ENCODE measurements at places on chromosomes 16 and 17.
A peak's percentile ranks its signal among the peaks of the same experiment; 100 is the strongest.

- no peak for DNase-seq
These were observed 101.4 kb downstream of the ITFG1 start for GRCh38 chr16:47359478-47359877.

DNA sequence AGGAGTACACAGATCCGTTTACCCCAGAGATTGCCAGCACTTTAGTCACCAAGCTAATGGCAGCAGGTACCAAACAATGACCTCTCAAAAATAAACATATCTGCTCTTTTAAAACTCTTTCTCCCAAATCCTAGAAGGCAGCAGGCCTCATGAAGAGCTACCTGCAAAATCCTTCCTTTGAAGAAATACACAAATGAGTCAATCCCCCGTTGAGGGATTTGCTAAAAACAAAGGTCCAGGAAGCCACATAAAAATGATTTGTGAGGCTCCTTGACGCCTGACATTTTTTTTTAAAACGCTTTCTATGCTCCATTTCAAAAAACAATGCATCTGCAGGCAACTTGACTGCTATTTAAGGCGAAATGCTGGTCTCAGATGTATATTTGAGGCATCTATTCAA is 58.2 kb downstream of the NACA2 start:
- DNase-seq, result no peak

GRCh38 chr16:84207251-84207650 is 16.3 kb downstream of the ADAD2 start:
- no peak for DNase-seq

- no peak for DNase-seq
These were observed 23.1 kb downstream of the KDM8 start for GRCh38 chr16:27226476-27226875.

GRCh38 chr16:14436401-14436955 is 193.6 kb downstream of the PARN start:
- DNase-seq, result no peak

DNA sequence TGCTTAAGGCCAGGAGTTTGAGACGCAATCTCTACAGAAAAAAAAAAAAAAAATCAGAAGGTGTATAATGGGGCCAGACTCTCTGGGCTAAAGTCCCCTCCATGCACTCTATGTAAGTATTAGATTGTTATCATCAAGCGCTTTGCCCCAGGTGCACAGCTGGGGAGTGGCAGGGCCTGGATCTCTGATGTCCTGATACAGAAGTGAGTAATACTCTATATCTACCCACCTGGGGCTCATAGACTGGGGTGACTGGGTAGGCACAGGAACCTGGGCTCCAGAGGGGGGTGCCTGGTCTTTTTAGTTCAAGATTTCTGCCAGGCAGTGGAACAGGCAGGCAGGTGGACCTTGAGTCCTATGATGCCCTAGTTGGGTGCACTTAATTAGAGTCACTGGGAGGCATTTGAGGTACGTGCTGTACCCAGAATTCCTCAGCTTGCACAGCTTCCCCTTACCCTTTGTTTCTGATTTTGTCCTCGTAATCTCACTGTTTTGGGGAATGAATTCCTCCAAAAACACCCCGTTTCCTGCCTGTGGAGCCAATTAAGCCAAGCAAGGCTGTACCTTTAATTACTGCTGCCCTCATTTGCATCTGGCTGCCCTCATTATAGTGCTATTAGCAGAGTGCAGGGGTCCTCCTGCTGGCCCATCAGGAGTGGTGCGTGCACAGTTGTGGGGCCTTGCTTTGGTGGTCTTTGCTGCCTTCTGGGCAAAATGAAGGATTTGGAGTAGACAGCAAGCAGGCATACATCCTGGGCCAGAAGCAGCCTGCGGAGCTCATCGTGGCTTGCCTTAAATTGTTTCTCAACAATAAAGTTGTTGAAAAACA is 239.0 kb downstream of the SNX29 start:
- DNase-seq, result peak; percentile 77

DNA sequence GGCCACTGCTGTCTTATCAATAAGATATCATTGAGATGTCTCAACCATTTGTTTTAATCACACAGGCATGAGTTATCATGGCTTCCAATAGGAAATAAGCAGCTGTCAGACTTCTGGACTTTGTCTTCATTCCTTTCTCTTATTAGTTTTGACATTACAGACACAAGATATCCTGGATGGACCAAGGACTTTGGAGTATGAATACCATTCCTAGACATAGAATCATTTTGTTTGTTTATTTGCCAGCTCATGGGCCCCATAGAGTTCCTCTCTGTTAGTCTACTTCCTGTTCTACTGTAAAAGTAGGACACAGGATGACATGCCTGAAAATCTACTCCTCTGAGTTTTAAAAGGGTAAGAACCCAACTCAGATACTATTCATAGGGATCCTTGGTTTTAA is 77.7 kb upstream of the KCNJ16 start:
- DNase-seq, result no peak

- DNase-seq, result peak; percentile 47
These were observed 6.3 kb downstream of the TBX2 start for GRCh38 chr17:61405686-61406536.

DNA sequence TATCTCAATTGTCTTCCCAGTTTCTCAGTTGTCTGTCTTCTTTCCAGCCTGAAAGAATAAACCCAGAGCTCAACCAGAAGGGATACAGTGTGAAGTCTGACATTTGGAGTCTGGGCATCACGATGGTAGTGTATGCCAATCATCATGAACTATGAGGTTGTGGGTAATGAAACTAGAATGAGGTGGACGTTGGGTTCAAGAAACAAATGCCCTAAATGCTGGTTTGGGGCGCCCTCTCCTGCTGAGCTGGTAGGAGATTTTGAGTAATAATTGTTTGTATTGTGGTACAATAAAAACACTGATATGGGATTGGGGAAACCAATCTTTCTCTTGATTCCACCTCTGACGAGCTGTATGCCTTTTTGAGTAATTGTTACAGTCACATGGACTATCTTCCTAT is 110.4 kb downstream of the MAP2K6 start:
- DNase-seq, result no peak

DNA sequence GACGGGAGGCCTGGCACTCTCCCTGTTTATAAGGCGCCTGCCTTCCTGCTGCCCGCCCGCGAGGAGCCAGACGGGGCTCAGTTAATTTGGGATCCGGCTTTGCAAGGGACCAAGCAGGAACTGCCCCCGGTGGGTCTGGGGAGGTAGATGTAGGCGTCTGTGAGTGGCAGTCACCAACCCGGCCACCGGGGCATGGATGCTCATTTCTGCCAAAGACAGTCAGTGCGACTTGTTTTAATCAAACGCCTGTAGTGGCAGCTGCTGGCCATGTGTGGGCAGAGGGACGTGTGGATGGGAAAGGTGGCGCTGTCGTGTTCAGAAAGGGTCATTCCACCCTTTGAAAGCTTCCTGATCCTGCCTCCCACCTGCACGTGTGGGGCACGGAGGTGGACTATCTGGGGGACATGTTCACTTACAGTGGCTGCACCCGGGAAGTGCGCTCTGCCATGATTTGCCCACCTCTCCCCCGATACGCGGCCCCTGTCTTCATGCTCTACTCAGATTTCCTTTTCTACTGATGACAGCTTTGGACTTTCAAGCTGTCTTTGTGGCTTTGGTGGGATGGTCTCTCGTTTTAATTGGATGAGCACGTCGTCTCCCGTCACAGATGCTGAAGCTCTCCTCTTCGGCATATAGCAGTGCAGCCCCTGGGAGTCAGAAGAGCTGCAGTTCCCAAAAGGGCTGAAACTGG is 60.3 kb upstream of the CIBAR2 start:
- DNase-seq, result peak; percentile 78

- no peak for DNase-seq
These were observed 3.4 kb upstream of the HID1 start for GRCh38 chr17:74975943-74976342.

- peak; percentile 96 for DNase-seq
These were observed 13.2 kb downstream of the ATP5PD start for GRCh38 chr17:75033346-75034235.

DNA sequence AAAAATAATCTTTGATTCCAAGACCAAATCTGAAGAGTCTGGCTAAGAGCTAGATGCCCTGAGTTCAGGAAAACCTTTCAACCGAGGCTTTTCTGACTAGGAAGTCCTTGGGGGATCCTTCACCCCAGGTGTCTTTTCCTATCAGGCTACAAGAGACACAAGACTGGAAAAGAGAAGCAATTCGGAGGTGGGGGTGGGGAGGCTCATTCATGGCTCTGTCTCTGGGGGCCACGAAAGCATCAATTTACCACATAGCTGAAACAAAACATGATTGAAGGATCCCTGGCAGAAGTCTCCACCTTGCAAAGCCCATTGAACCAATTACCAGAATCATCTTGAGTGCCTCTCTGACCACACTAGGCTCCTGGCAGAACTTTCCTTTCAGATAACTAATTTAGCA is 239.8 kb upstream of the SALL1 start:
- DNase-seq, result peak; percentile 35

DNA sequence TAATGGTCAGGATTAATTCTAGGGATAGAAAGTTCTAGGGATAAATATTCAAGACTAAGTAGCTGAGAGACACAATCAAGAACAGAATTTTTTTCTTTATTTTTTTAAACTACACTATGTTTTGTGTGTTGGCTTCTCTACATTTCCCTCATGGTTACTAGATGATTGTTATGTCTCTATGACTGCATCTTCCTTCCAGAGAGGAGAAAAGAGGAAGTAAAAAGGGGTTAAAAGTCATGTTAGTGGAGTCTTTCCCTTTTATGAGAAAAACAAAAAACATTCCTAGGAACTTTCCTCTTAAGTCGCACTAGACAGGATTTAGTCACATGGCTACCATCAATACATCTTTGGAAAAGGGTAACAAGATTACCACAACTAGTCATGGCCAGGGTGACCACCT is 375.0 kb downstream of the KCNJ2 start:
- DNase-seq, result no peak

GRCh38 chr16:51757505-51757904 is 606.4 kb upstream of the SALL1 start:
- no peak for DNase-seq

GRCh38 chr17:72311004-72311403 is 190.2 kb downstream of the SOX9 start:
- DNase-seq, result no peak

DNA sequence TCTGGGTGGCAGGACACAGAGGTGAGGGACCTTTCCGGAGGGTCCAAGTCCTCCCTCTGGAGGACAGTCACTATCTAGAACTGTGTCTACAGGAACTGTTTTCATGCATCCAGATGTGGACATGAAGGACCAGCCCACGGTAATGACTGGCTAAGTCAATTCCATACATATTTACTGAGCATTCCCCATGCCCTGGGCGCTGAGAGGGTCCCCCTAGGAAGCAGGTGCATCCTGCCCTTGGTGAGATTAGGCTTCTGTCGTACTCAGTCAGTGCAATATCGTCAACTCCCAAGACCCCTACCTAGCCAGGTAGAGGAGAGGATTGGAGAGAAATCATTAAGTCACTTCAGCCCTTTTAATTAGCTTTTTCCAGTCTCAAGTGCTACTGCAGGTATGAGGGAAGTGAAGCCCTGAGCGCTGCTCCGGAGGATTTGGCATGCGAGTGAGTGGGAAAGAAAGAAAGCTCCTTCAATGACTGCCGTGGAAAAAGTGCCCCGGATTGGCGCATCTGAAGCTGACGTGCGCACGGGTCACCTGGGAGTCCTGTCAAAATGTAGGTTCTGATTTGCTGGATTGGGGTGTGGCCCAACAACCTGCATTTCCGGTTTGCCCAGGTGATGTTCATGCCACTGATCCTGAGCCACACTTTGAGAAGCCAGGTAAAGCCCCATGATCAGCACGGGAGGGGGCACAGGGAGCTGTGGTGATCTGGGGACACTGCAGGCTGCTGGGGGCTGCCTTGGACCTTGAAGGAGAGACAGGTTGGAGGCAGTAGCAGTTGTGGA is 367.4 kb upstream of the TNRC6C start:
- DNase-seq, result no peak

DNA sequence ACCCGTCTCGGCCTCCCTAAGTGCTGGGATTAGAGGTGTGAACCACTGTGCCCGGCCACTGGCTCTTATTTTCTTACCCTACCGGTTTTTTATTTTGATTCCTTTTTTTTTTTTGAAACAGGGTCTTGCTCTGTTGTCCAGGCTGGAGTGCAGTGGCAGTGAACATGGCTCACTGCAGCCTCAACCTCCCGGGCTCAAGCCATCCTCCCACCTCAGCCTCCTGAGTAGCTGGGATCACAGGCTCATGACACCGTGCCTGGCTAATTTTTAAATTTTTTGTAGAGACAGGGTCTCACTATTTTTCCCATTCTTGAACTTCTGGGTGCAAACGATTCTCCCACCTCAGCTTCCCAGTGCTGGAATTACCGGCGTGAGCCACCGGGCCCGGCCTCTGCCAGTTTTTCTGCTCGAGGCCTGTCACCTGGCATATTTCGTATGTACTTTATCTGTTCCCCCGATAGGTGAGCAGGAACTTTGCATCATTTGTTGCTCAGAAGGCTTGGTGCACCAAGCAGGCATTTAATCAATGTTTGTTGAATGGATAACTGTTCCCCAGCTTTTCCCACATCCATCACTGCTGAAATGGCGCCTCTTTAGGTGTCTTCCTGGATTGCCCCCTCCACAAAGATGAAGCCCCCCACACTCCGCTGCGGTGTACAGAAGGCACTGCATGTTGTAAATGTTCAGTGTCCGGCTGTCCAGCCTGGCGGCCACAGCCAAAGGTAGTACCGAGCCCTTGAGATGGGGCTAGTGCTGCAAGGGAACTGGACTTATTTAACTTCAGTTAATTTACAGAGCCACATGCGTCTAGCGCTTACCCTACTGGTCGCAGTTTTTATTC is 858 bp upstream of the TELO2 start:
- DNase-seq, result no peak

- DNase-seq, result peak; percentile 95
These were observed at the start of gene MAP1LC3B for GRCh38 chr16:87391950-87392820. Gene MAP1LC3B, plus strand, starts transcription at chr16:87392336. Its CDS starts 92 bp downstream, at chr16:87392428.

DNA sequence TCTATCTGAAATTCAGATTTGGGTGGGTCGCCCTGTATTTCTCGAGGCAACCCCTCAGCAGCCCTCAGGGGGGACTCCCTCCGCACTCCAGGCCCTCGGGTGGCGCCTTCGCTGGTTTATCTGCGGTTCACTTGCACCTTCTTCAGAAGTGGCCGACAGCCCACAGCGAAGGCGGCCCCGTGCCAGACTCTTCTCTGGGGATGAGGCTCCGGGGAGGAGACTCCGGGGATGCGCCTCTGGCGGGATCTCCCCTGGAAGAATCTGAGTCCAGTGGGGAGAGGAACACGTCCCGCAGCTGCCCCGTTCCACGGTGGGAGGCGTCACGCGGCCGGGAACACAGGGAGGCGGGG is 63.9 kb upstream of the DNAJA2 start:
- peak; percentile 47 for DNase-seq

DNA sequence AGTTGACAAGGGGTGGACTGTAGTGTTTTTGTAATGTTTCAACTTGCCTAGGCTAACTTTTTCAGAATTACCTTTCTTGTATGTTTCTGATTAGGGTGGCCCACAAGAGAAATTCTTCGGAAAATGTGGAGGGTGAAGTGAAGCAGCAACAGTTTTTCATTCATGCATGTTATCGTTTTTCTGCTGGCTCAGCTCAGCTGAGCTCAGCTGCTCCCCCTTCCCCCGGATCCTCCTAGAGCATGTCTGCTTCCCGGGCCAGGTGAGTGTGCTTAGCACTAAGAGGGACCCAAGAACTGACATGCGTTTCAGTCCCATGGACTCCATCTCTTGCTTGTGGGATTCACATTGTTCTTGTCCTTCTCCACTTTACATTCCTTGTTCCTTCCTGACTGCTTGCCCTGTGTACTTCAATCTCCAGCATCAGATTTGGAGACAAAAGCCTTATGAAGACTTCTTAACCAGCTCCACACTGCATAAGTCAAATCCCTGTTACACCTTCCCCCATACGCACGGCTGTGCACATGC is 33.6 kb downstream of the SCPEP1 start:
- DNase-seq, result peak; percentile 43

GRCh38 chr17:32976131-32976530 is 15.5 kb upstream of the SPACA3 start:
- DNase-seq, result no peak
